HepG2 (cell line): ENCODE measurements at places on chromosomes 16 and 17. TPM values are rescaled to one million over a fixed set of nuclear protein-coding genes. Genes with fewer than 3 reads are reported as not detected.

DNA sequence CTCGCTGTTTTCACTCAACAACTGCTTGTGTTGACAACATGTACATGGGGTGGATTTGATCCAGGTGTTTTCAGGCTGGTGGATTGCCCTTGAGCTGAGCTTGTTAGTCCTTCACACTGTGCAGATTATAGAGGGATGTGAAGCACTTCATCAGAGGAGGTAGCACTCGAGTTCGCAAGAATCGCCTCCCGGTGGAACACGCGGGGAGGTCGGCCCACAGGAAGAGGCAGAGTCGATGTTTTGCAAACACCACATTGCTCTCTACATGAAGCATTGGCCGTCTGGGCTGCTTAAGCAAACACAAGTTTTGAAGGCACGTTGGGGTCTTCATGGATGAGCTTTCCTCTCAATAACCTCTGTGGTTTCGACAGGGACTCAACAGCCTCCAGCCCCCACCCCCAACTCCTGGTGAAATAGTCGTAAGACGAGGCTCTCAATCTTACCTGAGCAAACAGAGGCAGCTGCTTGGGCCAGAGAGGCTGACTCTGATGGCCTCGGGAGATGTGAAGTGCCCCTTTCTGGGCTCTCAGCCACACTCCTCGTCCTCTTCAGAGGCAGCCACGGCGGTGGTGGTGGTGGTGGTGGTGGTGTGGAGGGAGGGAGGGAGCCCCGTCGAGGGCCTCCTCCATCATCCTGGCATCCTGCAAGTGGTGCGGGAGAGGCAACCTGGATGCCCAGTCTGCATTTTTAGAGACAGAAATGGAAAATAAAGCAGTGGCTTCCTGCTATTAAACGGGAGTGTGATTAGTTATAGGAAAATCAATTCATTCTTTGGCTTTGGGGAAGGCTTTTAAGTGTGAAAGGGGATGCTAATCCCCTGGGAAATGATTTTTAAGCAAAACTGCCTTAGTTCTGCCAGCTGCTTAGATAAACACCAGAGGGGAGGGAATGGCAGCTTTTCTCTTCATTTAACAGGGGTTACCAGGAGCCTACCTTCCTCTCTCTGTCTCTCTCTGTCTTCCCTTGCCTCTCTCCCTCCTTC lies 552.5 kb upstream of the EEF2KMT start:
- no peaks in the 10 kb centered on the region for H3K36me3 ChIP-seq
- H3K27ac ChIP-seq, result no peak overlapping the region
- H3K4me1 ChIP-seq, result no peaks in the 10 kb centered on the region
- peaks cover 1% of the 10 kb centered on the region; the same call in 1 of the 2 replicates for H3K27me3 ChIP-seq
- no peak for DNase-seq

DNA sequence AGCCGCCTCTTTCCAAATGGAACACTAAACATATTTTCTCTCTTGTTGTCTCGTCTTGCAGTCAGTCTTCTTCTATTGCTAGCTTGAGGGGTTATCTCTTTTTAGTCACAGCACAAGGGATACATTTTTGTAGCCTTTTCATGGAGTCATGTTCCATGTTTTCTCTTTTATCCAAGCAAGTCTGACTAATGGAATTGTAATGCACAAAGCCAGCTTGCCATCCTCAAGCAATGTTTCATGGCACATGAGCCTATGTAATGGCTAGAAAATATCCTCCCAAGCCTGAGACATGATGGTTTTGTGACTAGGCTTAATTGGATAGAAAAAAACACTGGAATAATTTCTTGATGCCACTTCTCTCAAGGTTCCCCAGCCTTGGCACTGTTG lies 414.6 kb upstream of the GOT2 start:
- no peaks in the 10 kb centered on the region for H3K4me1 ChIP-seq
- H3K36me3 ChIP-seq, result no peaks in the 10 kb centered on the region
- no peaks in the 10 kb centered on the region for H3K27me3 ChIP-seq
- DNase-seq, result no peak

Gene TERB1
- polyA plus RNA-seq, result not detected in 2 replicates

Gene SALL1
- polyA plus RNA-seq, result 5.9 and 6.6 TPM in 2 replicates

DNA sequence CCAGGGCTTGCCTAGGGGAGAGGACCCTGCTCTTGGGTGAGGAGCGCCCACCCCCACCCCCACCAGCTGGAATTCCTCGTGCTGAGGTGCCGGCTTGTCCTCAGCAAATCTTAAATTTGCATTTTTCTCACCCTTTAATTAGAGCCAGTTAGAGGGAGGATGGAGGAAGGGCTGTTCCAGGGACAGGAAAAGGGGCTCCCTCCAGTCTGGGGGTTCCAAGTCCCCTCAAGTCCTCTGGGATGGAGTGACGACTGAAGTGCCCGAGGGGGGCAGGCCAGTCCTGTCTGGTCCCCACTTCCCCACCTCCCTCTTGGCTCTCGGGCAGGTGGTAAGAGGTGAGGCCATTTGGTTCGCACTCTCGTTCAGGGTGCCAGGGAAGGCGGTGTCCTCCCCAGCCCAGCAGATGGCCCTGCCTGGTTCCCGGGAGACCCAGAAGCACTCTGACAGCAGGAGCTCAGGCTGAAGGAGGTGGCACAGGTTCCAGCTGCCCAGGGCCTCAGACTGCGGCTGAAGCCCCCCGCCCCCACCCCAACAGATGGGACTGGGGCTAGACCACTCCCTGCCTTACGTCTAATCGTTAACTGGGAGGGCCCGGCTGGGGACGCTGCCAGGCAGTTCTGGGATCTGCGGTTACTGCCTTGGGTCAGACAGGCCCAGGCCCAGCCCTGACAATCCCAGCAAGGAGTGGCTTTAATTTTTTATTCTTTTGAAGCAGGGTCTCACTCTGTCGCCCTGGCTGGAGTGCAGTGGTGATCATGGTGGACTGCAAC lies 2.2 kb downstream of the RAB26 start:
- peak; percentile 68 for DNase-seq
- peaks cover 79% of the 10 kb centered on the region for H3K4me1 ChIP-seq
- no peak overlapping the region for H3K4me3 ChIP-seq
- peak overlapping the region; percentile 25 for H3K27ac ChIP-seq
- H3K36me3 ChIP-seq, result peaks cover 11% of the 10 kb centered on the region

DNA sequence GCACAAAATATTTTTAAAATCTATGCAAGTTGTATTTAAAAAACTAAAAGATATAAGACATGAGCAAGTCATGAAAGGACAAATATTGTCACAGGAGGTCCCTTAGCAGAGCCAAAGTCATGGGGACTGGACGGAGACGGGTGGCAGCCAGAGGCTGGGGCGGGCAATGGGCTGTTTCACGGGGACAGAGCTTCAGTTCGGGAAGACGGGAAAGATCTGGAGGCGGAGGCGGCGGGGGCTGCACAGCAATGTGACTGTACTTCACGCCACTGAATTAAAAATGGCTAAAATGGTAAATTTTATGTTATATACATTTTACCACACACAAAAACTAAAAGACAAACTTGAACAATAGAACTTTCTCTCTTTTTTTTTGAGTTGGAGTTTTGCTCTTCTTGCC lies 60.0 kb upstream of the METRNL start:
- peaks cover 6% of the 10 kb centered on the region; the same call in 2 of the 3 replicates for H3K36me3 ChIP-seq
- H3K4me1 ChIP-seq, result peaks cover 3% of the 10 kb centered on the region; the same call in 1 of the 2 replicates
- H3K27me3 ChIP-seq, result no peaks in the 10 kb centered on the region
- DNase-seq, result no peak

DNA sequence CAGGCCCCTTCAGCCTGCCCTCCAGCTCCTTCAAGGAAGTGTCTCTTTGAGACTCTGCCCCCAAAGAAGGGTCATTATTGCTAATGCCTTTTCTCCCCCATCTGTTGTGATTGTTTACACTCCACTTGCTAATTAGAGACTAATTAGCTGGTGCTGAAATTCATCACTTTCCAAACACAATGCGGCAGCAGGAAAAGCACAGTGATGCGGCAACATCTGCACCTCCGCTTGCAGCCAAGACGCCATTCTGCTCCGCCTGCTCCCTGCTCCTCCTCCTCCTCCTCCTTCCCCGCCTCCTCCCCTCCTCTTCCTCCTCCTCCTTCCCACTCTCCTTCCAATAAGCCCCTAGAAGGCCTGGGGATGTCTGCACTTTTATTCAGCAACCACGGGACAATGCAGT lies 110.5 kb downstream of the SDK2 start:
- no peak for DNase-seq
- no peak overlapping the region for H3K4me3 ChIP-seq
- no peak overlapping the region for H3K27ac ChIP-seq
- H3K27me3 ChIP-seq, result peaks cover 12% of the 10 kb centered on the region

DNA sequence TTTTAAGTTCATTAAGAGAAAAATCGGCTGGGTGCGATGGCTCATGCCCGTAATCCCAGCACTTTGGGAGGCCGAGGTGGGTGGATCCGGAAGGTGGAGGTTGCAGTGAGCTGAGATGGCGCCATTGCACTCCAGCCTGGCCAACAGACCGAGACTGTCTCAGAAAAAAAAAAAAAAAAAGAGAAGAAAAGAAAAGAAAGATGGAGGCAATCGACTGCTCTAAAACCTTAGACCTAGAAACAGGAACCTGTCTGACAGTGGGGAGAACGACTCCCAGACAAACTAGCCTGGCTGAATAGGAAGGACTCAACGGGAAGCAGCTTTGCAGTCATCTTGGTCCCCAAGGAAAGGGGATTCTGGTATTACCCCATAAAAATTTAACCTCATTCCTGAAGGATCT lies 13.7 kb downstream of the MRC2 start:
- no peaks in the 10 kb centered on the region for H3K36me3 ChIP-seq
- no peak overlapping the region for H3K27ac ChIP-seq
- peaks cover 50% of the 10 kb centered on the region for H3K4me1 ChIP-seq
- DNase-seq, result no peak

Gene CDC6
- 10.7 and 17.4 TPM in 2 replicates for polyA plus RNA-seq

DNA sequence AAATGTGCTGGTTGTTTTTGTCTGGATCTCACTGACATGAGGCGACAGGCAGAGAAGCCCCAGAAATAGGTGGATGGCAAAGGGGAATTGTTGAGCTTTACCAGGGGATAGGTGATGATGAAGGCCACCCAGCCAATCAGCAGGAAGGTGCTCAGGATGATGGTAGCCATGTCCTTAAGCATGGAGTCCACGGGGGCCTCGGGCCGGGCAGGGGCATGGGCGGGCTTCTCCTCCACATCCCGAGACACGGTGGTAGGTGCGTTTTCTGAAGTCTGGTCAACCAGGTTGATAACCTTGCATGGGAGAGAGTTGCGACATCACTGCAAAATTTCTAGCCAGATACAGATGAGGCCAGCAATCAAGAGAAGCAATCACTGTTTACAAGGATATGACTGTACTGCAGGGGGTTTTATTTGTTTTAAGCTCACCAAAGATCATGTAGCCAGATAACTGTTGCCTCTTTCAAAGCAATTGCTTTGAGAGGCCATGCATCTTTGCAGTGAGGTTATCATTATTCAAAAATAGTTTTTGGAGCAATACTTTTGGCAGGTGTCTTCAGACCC lies 37.3 kb upstream of the ICAM2 start:
- DNase-seq, result peak; percentile 66
- H3K27ac ChIP-seq, result no peak overlapping the region
- no peak overlapping the region for H3K4me3 ChIP-seq
- peaks cover 29% of the 10 kb centered on the region for H3K4me1 ChIP-seq

DNA sequence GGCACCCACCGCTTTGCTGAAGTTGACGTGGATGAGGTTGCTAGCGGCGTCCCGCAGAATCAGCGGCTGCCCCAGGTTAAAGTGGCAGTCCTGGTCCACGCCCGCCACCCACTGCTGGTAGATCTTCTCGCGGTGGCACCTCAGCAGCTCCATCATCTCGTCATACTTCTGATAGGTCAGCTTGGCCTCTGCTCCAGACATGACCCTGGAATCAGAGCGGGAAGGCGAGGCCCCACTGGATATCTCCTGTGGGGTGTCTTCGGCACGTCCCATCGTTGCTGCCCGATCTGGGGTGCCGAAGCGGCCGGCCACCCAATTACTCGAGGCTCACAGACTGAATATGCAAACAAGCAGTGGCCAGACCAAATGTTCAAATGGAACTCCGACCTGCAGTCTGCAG lies 16.5 kb downstream of the DNAH17 start:
- H3K27ac ChIP-seq, result no peak overlapping the region
- DNase-seq, result no peak
- peaks cover 42% of the 10 kb centered on the region for H3K4me1 ChIP-seq
- no peak overlapping the region for H3K4me3 ChIP-seq

Gene SRCIN1
- polyA plus RNA-seq, result 9.6 and 19.8 TPM in 2 replicates

- H3K36me3 ChIP-seq, result no peaks in the 10 kb centered on the region
- H3K4me1 ChIP-seq, result peaks cover 13% of the 10 kb centered on the region
- no peak for DNase-seq
- peaks cover 18% of the 10 kb centered on the region; the same call in 2 of the 3 replicates for H3K27me3 ChIP-seq
- H3K27ac ChIP-seq, result no peak overlapping the region
Observed at GRCh38 chr16:49637511-49637910, 218.4 kb downstream of the ZNF423 start.

- no peaks in the 10 kb centered on the region for H3K27me3 ChIP-seq
- no peaks in the 10 kb centered on the region; the same call in 1 of the 2 replicates for H3K36me3 ChIP-seq
- H3K4me1 ChIP-seq, result peaks cover 26% of the 10 kb centered on the region
- no peak overlapping the region for H3K4me3 ChIP-seq
- no peak for DNase-seq
- H3K27ac ChIP-seq, result no peak overlapping the region
Observed at GRCh38 chr17:78905541-78905940, 2.5 kb upstream of the CEP295NL start.

Gene TMEM238L
- not detected in 2 replicates for polyA plus RNA-seq

DNA sequence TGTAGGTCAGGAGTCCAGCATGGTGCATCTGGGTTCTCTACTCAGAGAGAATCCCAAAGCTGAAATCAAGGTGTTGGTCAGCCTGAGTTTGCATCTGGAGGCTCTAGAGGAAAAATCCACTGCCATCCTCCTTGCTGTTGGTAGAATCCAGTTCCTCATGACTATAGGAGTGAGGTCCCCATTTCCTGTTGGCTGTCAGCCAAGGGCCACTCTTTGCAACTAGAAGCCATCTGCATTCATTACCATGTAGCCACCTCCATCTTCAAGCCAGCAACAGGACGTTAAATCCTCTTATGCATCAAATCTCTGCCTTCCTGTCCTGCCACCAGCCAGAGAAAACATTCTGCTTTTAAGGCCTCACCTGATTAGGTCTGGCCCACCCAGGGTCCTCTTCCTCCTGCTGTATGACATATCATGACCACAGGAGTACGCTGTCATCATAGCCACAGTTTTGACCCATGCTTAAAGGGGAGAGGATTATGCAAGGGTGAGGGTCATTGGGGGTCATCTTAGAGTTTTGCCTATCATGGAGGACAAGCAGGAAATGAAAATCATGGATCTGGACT lies 40.5 kb downstream of the DNAH9 start:
- H3K27me3 ChIP-seq, result no peaks in the 10 kb centered on the region
- H3K4me1 ChIP-seq, result no peaks in the 10 kb centered on the region
- H3K36me3 ChIP-seq, result no peaks in the 10 kb centered on the region
- H3K27ac ChIP-seq, result no peak overlapping the region
- no peak for DNase-seq

DNA sequence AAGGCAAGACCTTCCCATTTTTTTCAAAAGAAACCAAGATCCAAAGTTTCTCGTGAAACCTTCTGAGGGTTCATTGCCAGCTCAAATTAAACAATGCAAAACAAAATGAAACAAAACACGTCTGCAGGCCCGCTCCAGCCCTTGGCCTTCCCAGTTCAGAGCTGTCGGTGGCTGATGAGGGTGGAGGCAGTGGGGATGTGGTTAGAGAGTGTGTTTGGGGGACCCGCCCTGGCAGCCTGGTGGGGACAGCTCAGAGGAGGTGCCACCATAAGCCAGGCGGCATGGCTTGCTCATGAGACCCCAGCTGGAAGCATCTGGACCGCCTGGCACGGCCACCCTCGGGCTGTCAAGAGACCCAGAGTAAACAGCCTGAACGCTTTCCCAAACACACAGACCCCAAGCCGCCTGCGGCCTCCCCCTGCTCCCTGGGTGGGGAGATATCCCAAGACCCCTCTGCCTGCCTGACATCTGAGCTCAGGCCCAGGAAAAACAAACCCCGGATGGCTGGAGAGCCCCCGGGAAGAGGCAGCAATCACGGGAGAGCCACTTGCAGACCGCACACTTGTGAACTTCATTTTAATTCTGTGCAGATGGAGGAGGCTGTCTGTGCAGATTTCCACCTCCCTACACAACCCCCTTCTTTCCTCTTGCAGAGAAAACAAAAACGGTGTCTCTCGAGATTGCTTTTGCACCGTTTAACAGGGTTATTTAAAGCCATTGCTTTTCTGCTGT lies 35.4 kb upstream of the LITAF start:
- H3K4me3 ChIP-seq, result peak overlapping the region; percentile 75
- H3K4me1 ChIP-seq, result peaks cover 25% of the 10 kb centered on the region
- peaks cover 5% of the 10 kb centered on the region; the same call in 2 of the 3 replicates for H3K27me3 ChIP-seq
